ENCODE measurements at places on chromosomes 5 and 9. TPM values are rescaled to one million over a fixed set of nuclear protein-coding genes. Genes with fewer than 3 reads are reported as not detected.

ADAMTS16 gene
- total RNA-seq = not detected

CMYA5 gene
- 0.20 TPM for total RNA-seq

CRAT gene
- total RNA-seq = 12.4 TPM

MSX2 gene
- 0.30 TPM for total RNA-seq

DMRT3 gene
- not detected for total RNA-seq

OR1L6 gene
- total RNA-seq = not detected

- DNase-seq = no peak
Observed at GRCh38 chr5:15885156-15885555, 294.4 kb downstream of the MARCHF11 start.

GRCh38 chr9:33852216-33852826 is 35.4 kb downstream of the UBE2R2 start:
- peak; percentile 54 for DNase-seq

GRCh38 chr5:89871906-89872305 is 537.6 kb downstream of the CETN3 start:
- DNase-seq = no peak

DNA sequence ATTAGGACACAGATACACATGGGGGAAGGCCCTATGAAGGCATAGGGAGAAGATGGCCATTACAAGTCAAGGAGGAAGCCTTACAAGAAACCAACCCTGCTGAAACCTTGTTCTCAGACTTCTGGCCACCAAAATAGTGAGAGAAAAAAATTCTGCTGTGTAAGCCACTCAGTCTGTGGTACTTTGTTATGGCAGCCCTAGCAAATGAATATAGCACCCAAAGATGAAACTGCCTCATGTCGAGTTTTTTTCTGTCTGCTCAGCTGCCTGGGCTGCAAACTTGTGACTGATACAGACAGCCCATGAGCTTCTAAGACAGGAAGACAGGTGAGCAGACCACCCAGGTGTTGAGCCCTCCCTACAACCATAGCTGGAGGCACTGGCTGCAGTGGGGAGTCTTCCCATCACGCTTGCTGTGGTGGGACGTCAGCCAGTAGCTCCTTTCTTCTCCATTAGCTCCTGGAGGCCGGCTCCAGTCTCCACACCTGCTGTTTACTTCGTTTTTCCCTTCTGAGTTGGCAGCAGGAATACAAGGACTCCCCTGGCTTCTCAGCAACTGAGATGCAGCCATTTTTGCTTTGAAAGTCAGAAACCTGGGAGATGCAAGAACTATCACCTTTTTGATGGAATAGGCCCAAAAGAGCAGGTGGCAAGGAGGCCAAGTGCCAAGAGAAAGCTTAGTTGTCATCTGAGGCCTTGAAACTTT is 164.9 kb downstream of the SEMA6A start:
- no peak for DNase-seq

DNA sequence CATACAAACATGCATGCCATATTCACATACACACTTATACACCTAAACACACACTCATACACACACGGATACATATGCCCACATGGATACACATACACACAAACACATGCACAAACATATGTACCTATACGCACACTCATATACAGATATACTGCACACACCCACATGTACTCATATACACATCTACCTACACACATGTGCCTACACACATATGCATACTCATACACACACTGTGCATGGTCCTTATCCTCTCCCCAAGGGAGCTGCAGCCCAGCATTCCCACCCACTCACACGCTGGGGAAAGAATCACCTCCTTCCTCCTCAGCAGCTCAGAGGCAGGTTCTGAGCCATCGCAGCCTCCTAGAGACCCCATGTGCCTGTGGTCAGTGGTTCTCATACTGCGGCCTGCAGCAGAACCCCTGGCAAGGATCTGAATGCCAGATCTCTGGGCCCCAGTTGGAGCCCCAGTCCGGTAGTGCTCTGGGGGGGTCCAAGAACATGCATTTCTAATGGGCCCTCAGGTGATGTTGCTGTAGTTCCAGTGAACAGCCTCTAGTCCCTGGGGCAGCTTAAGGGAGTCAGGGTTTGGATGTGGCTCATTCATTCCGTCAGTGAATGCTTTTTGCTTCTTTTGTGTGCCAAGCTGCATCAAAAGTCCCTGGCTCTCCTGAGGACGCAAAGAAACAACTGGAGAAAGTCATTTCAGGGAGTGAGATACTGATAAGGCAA is 39.0 kb downstream of the SEMA4D start:
- DNase-seq = no peak

GRCh38 chr5:157767689-157768088 is 24.2 kb downstream of the LSM11 start:
- DNase-seq = no peak

DNA sequence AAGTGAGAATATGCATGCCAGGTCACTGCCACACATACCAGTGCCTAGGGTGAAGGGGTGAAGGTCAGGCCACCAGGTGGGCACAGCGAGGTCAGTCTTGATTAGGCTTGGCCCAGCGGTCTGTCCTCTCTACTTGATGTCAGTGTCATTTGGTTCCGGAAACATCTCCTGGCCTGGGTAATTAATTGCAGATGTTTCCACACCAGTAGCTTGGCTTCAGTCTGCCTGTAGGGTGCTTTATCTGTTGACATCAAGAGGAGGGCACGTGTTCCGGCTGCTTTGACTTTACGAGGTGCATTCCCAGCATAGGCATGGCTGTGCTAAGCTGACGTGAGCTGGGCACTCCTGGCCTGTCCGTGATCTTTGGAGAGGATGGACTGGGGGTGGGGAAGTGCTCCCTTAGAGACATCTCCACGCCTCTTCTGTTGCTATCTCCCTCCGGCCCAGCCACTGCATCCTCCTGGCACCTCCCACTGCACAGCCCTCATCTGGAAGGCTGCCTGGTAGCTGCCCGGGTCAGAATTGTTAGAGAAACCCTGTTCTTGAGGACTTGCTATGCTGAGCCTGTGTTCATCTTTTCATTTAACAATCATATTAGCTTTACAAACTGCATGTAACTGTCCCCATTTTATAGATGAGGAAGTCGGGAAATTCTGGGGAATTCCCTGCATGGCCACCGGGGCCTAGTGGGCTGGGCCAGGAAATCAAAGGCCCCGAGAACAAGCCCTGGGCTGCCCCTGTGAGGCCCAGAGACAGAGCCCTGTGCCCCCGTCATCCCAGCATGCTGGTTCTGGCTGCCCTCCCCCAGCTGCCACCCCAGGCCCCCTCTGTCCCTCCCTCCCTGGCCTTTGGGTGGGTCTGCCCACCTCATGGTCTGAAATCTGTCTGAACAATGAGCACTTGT is 29.1 kb downstream of the JADE2 start:
- DNase-seq = peak; percentile 46

- peak; percentile 7 for DNase-seq
Observed at GRCh38 chr9:34957492-34958410, at the start of gene PHF24. Gene PHF24, plus strand, starts transcription at chr9:34958285. Its CDS starts 13,014 bp downstream, at chr9:34971299.

GRCh38 chr5:14105718-14106410 is 37.3 kb upstream of the TRIO start:
- no peak for DNase-seq

DNA sequence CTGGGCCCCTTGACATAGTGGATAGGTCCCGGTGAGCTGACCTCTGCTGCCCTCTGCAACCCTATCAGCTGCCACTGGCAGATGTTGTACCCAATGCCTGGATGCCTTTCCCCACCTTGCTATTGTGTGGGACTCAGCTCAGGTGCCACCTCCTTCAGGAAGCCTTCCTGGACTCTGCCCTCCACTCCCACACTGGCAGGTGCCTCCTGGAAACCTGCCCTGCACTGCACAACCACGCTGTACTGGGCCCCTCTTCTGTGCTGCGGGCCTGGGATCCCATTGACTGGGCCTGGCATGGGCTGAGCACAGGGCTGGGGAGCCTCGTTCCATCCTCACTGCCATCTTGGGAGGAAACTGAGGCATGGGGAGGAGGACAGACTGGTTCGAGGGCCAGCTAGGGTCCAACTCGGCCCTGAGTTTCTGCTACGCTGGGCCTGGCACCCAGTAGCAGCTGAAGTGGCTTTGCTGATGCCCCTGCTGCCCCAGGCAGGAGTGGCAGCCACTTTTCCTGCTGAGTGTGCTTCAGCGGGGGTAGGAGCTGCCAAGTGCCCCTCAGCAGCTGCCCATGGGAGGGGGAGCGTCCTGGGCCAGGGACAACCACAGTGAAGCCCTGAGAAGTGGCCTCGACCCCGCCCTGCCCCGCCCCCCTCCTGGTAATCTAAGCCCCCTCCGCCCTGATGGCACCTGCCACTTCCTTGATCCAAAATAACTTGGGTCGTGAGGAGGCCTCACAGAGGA is 1.3 kb downstream of the AK1 start:
- DNase-seq = no peak

DNA sequence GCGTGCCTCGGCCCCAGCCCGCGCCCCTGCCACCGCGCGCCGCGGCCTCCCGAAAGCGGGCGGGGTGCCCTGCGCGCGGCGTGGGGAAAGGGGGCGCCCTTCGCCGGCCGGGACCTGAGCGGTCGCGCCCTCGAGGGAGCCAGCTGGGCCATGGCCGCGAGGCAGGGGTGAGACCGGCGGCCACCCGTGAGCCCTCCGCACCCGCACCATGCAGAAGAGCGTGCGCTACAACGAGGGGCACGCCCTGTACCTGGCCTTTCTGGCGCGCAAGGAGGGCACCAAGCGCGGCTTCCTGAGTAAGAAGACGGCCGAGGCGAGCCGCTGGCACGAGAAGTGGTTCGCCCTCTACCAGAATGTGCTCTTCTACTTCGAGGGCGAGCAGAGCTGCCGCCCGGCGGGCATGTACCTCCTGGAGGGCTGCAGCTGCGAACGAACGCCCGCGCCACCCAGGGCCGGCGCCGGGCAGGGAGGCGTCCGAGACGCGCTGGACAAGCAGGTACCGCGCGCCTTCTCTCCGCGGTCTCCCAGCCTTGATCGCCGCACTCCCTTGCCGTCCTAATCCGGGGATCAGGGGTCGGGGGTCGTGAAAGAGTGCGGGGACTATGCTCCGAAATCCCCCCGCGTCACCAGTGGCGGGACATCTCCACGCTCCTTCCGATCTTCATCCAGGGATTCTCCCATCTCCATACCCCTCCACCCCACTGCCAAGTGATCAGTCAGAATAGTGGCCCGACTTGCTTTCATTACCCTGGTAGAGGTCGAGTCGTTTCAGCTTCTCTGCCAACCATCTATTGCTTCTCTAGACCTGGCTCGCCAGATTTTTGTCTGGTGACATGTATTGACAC is 590 bp downstream of the RASGRF2 start:
- peak; percentile 59 for DNase-seq

DNA sequence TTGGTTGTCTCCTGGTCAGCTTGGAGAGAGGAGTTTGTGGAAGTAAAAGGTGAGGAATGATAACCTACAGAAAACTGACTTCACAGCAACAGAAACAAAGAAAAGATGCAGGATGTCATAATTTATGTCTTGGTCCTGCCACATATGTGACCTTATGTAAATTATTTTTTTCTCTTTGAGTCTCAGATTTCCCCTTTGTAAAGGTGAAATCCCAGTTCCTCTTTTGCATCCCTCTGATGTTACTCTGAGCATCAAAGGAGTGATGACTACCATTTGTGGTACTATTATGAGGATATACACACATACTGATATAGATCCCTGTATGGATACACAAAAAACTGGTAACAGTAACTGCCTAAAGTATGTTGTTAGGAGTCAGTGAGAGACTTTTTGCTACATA is 1.4 kb upstream of the THG1L start:
- DNase-seq = no peak

GRCh38 chr9:86093788-86094555 is 5.4 kb downstream of the GOLM1 start:
- no peak for DNase-seq
